Stimulated activated CD8-positive, alpha-beta memory T cell treated with anti-CD3 and anti-CD28 coated beads, Interleukin-2, amount 100 ng/mL, for 1 hour (primary cell): ENCODE measurements at places on chromosomes 12 and 14.

DNA sequence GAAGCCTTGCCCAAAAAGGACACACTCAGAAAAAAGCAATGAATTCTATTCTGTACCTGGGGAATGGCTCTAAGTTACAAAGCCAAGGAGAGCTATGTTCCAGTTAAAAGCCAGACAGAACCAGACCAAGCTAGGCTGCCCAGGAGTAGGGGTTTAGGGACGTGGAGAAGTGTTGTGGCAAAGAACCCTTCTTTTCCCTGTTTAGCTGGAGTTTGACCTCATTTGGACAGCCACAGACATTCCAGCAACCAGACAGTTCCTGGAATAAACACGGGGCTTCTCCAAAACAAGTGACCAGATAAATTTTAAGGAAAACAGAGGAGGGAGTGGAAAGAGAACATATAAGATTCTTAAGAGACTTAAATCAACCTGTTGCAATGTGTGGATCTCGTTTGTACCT is 62.3 kb downstream of the GCH1 start:
- no peak for DNase-seq

- no peak for DNase-seq
These were observed 14.8 kb downstream of the SNW1 start for GRCh38 chr14:77746064-77746702.

GRCh38 chr12:89319606-89320005 is 32.7 kb downstream of the DUSP6 start:
- no peak for DNase-seq

GRCh38 chr12:44889162-44889561 is 13.0 kb upstream of the NELL2 start:
- no peak for DNase-seq

- DNase-seq = no peak
These were observed 79.8 kb downstream of the SLC15A4 start for GRCh38 chr12:128743916-128744315.

DNA sequence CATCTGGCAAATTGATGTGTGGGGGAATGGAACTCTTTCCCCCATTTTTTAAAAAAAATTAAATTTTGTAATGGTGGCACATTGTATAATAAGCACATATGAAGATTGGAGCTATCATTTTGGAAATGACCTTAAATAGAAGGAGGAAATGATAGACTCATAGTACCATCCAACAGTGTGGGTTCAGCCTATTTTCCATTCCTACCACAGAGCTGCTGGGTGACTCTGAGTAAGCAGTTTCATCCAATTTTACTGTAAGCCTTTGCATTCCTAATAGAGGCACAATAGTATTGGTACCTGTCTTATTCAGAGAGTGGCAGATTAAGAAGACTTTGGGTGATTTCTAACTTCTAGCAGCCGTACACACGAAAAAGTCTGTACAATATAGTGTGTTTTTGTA is 304.5 kb downstream of the RAD51B start:
- DNase-seq = no peak

GRCh38 chr14:83960832-83961512 is 1569.0 kb upstream of the FLRT2 start:
- DNase-seq = no peak

GRCh38 chr14:102029956-102030355 is 56.9 kb downstream of the HSP90AA1 start:
- DNase-seq = no peak

DNA sequence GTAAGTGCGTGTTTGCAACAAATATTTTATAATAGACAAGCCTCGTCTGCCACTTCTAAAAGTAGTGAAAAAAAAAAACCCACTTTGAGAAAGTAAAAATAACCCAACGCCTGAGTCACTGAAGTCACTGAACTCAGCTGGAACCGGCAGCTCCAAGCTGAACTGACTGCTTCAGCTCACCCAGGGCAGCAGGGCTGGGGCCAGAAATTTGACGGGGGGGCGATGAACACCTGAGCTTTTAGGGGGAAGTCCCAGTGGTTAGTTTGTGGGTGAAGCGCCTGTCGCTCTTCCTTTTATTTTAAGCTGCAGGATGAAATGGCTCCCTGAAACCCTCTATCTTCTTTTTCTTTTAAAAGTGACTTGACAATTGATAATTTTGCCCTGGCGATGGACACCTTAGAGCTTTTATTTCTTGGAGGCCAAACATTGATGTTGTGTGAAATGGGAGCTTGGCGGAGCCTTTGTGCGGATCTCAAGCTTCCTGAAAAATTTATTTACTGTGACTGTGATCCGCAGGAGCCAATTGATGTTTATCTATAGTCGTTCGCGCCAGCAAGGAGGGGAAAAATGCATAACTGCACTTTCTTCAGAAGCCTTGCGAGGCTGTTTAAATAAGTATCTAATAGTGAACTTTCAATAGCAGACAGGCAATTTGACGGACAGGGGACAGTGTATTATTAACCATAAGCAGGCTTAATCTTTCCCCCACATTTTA is 173.2 kb upstream of the MYL2 start:
- no peak for DNase-seq

DNA sequence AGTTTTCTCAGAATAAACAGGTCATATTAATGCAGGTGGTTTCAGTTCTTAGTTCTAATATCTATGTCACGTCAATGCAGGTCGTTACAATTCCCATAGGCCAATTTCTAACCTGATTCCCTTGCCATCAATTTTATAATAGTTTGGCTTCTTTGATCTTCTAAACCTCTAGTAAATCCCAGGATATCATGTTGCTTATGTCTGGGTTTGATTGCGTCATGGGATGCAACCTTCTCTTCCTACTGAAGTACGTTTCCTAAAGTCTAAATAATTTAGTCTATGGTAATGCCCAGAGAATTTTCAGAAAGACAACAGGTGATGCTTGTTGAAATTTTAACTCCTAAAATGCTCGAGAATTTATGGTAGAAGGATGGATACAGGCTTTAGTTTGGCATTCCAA is 19.2 kb downstream of the TAS2R7 start:
- no peak for DNase-seq

- DNase-seq = no peak
These were observed 6.2 kb downstream of the TC2N start for GRCh38 chr14:91861091-91861490.

DNA sequence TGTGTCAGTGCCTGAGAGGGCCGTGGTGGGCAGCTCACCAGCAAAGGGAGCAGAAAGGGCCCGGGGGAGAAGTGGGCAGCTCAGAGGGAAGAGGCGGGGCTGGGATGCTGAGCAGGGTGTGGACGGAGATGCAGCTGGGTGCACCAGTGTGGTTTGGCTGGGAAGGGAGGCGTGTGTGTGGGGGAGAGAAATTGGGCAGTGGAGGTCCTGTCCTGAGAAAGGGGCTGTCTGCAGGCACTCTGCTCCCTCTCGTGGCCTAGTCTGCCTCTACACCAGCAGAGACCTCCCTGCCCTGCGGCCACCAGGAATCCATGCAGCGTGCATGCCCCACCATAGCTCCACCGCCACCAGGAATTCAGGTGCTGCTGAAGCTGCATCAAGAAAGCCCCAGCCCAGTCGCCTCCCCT is 6.4 kb downstream of the TMEM121 start:
- no peak for DNase-seq

GRCh38 chr12:18908191-18908590 is 170.3 kb downstream of the CAPZA3 start:
- DNase-seq = no peak

- DNase-seq = no peak
These were observed 31.4 kb downstream of the PSEN1 start for GRCh38 chr14:73167727-73168126.

DNA sequence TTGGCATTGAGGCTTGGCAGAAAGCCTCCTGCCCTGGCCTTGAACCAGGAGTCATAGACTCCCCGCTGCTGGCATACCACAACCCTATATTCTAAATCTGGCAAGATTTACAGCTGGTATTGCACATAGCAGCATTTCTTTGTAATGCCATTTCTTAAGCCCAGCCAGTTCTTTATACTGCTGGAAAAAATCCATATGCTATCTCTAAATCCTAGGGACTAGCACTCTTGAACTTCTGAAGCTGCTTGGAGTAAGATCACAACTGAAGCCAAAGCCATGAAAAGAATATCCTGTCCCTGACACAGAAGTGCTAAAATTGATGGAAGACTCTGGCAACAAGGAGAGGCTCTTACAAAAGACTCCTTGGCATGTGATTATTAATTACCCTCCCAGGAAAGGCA is 89.3 kb downstream of the KCNC2 start:
- no peak for DNase-seq

- no peak for DNase-seq
These were observed 668 bp downstream of the MRPS35 start for GRCh38 chr12:27711317-27711682.

- no peak for DNase-seq
These were observed 12.9 kb downstream of the BCL11B start for GRCh38 chr14:99258876-99259726.

DNA sequence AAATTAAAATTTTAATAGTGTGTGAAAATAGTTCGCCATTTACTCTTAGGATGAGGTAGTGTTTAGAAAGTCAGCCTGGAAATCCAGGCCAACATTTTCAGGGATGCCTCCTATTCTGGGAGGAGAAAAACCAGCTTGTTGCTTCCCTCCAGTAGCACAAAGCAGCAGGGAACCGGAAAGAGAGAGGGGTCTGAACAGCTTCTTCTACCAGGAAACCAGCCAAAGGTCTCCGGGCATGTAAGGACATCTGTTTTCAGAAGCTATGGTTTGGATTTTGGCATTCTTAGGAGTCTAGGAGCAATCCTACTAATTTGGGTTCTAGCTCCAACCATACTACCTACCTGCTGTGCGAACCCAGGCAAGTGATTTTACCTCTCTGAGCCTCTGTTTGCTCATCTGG is 85.3 kb downstream of the DPF3 start:
- no peak for DNase-seq

DNA sequence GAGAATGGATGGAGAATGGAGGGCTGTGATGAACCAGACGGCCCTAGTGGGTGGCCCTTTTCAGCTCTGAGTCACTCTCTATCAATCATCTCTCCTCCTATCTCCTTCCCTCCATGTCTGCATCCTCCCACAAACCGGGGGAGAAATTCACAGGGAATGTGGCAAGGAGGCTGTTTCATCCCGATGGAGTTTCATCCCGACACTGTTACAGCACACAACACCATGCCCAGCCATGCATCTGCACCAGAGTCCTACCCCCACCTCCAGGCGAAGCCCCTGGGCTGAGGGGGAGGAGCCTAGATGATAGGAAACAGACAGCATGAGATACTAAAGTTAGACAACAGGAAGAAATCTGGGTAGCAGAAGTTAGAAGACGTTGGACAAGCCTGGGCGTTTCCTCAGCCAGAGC is 20.8 kb downstream of the SLC8B1 start:
- no peak for DNase-seq

GRCh38 chr12:43861840-43862150 is 25.9 kb downstream of the TMEM117 start:
- DNase-seq = no peak

- DNase-seq = no peak
These were observed 314.6 kb downstream of the BCL11B start for GRCh38 chr14:98957211-98958047.

DNA sequence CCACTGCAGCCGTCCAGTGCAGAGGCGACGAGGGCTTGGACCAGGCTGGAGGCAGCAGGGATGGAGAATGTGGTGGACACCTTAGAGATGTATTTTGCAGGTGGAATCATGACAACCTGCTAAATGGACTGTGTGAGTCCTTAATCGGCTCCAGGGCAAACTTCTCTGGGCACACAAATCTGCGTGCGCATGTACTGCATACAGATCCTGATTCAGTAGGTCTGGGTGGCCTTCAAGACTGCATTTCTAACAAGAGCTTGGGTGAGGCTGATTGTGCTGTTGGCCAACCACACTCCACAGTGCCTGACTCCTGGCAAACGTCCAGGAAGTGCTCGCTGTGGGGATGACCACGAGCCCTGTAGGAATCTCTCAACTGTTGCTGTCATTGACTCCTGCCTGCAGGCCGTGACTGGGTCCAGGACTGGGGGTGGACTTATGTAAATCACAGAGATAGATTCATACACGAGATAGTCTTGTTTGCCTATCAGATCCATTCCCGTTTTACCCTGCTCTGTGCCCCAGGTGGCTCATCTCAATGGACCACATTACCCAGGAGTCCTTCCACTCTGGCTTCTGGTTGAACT is 27.2 kb downstream of the JDP2 start:
- DNase-seq = no peak

- no peak for DNase-seq
These were observed 38.0 kb downstream of the SLC2A14 start for GRCh38 chr12:7834701-7835100.

GRCh38 chr12:4567073-4567881 is 5.3 kb downstream of the DYRK4 start:
- DNase-seq = no peak

DNA sequence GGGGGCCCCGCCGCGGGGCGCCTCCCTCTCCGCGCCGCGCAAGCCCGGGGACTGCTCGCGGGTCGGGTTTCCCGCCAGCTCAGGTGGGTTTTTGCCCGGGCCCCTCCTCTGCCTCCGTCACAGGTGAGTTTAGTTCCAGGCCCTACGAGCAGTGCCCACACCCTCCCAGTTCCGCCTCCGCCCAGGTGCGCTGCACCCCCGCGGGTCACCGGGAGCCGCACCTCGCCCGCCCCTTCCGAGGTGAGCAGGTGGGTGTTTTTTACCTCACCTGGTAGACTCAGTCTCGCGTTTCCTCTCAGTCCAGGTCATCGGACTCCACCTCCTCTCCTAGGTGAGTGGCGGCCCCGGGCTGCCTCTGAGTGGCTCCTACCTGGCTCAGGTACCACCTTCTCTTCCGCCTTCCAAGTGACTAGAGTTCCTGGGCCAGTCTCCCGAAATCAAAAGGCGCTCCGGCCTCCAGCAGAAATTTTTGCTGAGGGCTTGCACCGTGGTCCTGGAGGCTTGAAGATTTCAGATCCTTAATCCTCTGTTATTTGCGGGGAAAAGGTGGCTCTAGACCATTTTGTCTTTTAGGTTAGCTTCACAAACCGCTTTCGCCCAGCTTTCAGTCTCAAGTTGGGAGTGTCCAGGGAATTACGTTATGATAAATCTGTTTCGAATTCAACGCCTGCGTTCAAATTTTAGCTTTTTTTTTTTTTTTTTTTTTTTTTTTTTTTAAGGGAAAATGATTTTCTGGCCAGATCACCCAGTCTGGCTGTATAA is at the start of gene TMEM30B:
Gene TMEM30B, minus strand, starts transcription at position 153 of the 762 bp plus-strand sequence. CDS start 191 bp downstream, outside the sequence.
- peak; percentile 4 for DNase-seq

DNA sequence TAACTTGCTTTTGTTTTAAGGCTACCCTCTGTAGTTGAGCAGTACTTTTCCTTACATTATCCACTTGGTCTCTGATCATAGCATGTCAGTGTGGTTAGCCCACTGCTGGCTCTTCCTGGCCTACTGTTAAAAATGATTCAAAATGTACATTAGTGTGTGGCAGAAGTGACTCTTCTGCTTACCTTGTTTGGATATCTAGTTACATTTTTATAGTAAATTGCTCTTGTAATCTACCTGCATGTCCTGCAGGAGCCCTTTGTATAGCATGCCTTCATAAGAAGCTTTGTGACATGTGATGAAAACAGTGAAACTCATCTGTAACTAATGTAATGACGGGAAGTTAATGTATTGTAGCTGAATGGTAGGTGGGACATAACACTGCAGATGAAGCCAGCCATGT is 8.1 kb downstream of the SPATS2 start:
- DNase-seq = no peak
